ENCODE measurements at places on chromosomes 4 and X.
A peak's percentile ranks its signal among the peaks of the same experiment; 100 is the strongest.

DNA sequence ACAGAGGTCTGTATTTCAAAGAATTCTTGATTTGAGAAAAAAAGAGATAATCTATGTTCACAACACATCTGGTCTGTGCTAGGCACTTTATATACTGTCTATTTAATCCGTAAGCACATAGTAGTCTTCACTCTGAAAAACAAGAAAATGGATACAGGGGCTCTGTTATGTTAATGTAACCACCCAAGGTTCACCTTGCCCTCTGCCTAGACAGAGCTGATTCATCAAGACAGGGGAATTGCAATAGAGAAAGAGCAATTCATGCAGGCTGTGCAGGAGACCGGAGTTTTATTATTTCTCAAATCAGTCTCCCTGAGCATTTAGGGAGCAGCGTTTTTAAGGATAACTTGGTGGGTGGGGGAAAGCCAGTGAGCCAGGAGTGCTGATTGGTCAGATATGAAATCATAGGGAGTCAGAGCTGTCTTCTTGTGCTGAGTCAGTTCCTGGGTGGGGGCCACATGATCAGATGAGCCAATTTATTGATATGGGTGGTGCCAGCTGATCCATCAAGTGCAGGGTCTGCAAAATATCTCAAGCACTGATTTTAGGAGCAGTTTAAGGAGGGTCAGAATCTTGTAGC, 92.9 kb upstream of the TNIP3 start:
- DNase-seq: no peak

GRCh38 chrX:44225667-44226066, 117.8 kb downstream of the EFHC2 start:
- no peak for DNase-seq

GRCh38 chr4:7654550-7655445, 220.1 kb upstream of the PSAPL1 start:
- DNase-seq: no peak

DNA sequence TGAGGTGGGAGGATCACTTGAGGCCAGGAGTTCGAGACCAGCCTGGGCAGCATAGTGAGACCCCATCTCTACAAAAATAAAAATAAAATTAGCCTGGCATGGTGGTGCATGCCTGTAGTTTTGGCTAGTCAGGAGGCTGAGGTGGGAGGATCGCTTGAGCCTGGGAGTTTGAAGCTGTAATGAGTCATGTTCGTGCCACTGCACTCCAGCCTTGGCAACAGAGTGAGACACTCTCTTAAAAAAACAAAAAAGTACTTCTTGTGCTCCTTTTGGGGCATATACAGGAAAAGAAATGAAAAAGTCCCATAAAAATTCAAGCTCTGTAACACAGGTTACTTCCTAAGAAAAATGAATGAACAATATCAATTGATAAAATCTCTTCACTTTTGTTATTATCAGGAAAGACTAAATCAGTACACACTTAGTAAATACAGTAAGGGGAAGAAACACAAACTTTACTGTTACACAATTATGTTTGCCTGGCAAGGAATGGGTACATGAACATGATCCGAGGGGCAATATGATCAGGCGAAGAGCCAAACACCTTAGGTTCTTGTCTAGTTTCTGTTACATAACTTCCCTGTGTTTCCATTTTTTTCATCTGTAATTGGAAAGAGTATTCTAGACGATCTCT, 46.9 kb downstream of the CCDC158 start:
- peak; percentile 8 for DNase-seq

GRCh38 chr4:75658876-75659275, 14.3 kb downstream of the G3BP2 start:
- peak; percentile 5 for DNase-seq

GRCh38 chrX:152876931-152877840, 20.7 kb upstream of the ZNF185 start:
- no peak for DNase-seq

All from A172 (cell line).